ENCODE measurements at places on chromosomes 2 and 18.

DNA sequence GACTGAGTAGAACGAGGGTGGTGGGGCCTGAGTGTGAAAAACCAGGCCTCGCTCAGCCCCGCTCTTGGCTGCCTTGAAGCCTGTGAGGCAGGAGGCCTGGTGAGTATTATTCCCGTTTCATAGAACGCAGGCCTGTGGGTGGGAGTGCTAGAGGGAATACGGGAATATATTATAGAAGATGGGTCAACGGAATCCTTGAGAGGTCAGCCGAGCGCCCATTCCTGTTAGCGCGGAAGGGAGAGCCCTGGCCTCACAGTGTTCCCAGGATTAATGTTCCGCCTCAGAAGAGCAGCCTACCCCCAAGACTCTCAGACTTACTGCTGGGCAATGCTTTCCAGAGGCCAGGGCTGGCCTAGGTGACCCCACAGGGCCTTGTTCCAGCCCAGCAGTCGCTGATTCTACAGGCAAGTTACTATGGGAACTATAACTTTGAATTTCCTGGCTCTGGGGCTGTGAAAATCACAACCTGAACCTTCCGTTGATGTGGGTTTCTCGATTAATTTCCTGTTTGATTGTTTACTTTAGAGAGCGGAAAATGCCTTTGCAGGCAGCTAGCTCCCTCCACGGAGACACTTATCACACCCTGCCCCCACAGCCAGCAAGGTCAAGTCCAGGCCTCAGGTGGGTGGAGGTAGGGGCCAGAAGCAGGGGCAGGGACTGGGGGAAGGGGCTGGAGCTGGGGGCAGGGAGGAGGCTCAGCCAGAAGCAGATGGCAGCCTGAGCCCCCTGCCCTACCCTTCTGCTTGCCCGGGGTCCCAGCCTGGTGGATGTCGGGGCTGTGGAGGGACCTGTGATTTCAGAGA, 108.3 kb downstream of the SMAD7 start:
- peak; percentile 33 for DNase-seq

GRCh38 chr18:77161961-77162360, 29.4 kb upstream of the MBP start:
- DNase-seq: no peak

- no peak for DNase-seq
Measured at GRCh38 chr2:189150033-189150432, 29.5 kb downstream of the COL5A2 start.

GRCh38 chr2:118850168-118850900, 2.9 kb upstream of the EN1 start:
- peak; percentile 46 for DNase-seq

- DNase-seq: no peak
Measured at GRCh38 chr2:231359441-231359840, 36.1 kb upstream of the B3GNT7 start.

- no peak for DNase-seq
Measured at GRCh38 chr2:161915121-161915520, 158.9 kb downstream of the DPP4 start.

DNA sequence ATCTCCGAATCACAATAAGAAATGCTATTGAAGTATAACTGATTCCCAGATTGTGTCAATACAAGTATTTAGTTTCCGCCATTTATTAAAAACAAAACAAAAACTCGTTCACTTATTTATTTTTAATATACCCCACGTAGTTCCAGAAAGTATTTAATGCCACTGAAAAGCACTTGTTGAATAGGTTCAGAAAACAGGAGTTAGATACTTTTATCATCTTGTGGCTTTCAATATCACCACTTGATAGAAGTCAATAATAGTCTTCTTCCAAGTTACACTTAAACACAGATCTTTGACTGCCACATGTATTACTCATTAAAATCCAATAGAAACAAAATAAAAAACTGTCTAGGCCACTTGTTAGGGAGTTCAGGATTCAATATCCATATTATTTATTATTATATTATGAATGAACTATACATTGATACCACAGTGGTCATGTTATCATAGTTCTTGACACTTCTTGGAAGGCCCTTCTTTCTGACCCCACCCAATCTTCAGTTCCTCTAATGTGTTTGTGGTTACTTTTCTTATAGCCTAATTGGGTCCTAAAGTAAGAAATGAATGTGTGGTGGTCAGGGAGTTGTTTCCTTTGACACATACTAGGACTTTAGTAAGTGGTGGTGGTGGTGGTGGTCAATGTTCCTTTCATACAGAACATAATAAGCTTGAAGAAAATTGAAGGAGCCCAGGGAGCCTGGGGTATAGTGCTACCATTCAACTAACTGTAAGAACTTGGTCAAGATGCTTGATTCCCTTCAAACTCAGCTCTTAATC, 221.3 kb upstream of the ITGA4 start:
- no peak for DNase-seq

DNA sequence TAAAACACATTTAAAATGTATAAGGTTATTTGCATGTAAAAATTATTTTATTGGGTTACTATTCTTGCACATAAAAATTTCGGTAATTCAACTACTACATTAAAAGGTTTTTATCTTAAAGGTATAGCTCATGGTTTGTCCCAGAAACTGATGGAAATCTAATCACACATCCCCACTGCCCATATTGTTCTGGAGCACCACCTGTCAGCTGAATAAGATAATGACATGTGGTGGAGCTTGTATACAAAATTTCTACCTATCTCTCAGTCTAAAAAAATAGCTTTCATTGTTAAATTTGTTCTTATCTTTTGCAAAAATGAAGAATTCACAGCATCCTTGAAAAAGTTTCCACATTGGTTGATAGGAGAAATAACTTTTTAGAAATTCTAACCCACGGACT, 18.3 kb downstream of the ERBB4 start:
- no peak for DNase-seq

DNA sequence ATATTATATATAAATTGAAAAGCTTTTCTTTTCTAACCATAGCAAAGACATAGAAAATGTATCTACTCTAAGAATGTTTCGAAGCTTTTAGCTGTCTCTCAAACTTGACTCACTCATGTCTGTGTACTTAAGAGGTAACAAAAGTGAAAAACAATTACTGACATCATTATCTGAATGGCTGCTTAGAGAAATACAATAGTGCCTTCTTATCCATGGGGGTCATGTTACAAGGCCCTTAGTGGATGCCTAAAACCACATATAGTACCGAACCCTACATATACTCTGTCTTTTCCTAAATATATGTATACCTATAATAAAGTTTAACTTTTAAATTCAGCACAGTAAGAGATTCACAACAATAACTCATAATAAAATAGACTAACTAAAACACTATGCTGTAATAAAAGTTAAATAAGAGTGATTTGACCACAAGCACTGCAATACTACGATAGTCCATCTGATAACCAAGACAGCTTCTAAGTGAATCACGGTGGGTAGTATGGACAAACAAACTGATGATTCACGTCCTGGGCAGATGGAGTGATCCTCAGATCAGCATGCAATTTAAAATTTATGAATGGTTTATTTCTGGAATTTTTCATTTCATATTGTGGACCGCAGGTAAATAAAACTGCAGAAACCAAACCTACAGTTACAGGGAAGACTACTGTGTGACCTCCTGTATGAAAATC, 246.2 kb downstream of the XIRP2 start:
- DNase-seq: no peak

DNA sequence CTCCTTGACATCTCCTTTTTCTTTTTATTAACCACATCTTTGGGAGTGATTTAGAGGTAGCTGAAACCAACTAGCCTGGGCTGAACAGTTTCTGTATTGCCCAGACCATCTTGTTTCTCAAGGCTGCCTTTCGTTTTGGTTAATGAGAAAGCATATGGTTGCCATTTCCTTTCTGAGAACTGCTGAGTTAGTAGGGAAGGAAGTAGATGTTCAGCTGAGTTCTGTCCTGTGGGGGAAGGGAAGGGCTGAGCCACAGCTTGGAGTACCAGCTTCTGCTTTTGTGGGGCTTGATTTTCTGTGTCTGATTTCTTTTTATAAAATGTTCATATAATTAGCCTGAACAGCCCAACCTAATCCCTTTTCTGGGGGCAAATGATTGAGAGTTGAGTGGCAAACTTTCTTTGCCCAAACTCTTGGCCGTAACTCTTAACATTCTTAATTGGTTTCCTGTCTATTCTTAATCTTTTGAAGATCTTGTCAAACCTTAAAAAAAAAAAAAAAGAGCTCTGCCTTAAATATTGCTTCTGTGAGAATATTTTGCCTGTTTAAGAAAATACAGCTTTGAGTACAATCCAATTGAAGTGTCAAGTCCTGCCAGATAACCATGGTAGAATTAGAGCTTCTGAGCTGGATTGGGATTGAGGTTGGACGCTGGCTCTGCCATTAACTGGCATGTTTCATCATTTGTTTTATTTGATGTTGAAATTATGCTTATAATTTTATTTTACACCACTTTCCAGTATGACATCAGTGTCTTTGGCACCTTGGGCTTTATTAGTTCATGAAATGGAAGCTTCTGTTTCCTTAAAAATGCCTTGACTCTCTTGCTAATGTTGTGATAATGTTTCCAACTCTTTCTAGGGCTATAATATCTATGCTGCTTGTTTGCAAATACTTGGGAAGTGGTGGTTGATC, 1.9 kb upstream of the NABP1 start:
- DNase-seq: peak; percentile 17

DNA sequence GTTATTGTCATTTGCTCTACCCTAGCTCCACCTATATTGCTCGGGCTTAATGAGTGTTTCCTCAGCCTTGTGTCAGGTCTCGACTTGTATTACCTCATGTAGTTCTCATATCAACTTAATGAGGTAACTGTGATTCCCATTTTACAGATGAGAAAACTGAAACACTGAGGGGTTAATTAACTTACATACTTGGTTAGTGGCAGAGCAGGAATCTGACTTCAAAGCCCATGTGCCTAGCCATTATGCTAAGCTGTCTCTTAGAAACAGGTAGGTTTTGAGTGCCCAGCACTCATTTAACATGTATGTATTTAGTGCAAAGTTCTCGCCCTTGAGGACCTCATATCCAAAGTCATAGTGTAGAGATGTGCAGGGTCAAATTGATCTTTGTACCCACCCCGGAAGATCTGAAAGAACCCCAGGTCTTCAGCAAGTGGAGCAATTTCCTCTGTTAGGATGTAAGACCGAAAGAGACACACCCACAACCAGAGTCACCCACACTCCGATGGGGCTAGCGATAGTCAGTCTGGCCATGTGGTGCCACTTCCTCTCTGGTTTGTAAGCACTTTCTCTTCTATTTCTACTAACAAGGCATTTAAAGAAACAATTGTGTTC, 121.0 kb upstream of the SLC39A10 start:
- peak; percentile 12 for DNase-seq

- DNase-seq: no peak
Measured at GRCh38 chr2:147863835-147864234, 19.0 kb downstream of the ACVR2A start.

DNA sequence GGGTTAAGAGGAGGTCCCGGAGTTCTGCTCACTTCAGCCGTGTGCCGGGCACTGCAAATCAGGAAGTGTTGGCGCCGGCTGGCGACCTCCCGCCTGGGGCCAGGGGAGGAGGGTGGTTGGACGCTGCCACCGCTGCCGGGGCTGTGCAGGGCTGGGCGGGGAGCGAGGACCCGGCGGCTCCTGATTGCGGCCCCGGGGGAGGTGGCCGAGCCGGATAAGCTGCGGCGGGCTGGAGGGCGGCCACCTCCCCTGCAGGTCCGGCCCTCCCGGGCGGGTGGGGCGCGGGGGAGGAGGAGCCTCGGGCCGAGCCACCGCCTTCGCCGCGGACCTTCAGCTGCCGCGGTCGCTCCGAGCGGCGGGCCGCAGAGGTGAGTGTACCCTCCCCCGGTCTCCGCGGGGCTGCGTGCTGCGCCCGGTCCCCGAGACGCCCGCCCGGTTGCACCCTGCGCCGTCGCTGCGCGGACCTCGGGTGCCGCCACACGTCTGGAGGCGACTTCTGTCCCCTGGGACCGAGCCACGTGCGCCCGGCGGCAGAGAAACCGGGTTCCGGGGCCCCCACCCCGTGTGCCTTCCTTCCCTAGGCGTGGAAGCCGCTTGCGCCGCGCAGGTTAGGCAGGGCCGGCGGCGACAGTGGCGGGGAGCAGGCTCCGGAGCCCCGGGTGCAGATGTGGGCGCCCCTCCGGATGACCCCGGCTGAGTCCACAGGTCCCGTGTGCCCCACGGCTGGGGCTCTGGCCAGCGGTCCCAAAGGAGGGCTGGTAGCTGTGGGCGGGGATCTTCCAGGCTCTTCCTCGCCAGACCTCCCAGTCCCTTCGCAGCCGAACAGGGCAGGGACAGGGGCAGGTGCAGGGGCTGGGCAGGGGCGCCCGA, at the start of gene STEAP3:
Gene STEAP3 (plus strand): TSS at position 314 of the 870 bp plus-strand sequence. CDS start 7,179 bp downstream, outside the sequence.
- peak; percentile 88 for DNase-seq

GRCh38 chr2:20803226-20803682, 19.6 kb downstream of the LDAH start:
- no peak for DNase-seq

- DNase-seq: no peak
Measured at GRCh38 chr18:26646901-26647300, 98.5 kb upstream of the KCTD1 start.

GRCh38 chr2:100383954-100384353, 33.5 kb downstream of the CHST10 start:
- no peak for DNase-seq

GRCh38 chr2:178479758-178480226, 465 bp upstream of the PLEKHA3 start:
- DNase-seq: no peak

DNA sequence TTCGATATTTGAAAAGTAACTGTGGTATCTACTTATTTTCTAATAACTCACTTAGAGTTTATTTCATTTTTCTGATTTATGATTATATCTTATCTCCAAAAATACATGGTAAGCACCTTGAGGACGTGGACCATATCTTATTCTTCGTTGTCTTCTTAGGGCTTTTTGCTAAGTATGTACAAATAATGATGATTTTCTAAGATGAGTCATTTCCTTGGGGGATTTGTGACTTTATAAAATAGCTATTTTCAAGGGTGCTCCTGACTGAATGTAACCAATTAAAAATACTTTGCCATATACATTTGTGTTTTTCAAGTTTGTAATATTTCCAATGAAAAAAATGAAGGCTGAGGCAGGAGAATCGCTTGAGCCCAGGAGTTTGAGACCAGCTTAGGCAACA, 56.3 kb downstream of the GREB1L start:
- DNase-seq: no peak

GRCh38 chr2:35495182-35495581, 860.4 kb upstream of the CRIM1 start:
- DNase-seq: no peak

DNA sequence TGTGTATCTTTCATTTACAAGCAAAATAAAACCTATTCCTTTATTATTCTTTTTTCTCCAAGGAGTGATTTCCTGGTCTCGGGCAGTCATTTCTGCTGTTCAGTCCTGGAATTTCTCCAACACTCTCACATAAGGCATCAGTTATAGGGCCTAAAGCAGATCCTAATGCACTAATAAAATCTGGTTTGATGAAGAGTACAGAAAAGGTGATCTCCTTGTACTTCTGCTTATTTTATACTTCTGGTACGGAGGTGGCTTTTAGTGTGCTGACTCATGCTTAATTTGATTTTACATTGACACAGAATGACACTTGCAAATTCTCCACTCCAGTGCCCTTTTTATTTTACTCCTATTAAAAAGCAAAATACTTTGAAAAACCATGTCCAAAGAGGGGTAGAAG, 157.4 kb downstream of the DOK6 start:
- DNase-seq: no peak

DNA sequence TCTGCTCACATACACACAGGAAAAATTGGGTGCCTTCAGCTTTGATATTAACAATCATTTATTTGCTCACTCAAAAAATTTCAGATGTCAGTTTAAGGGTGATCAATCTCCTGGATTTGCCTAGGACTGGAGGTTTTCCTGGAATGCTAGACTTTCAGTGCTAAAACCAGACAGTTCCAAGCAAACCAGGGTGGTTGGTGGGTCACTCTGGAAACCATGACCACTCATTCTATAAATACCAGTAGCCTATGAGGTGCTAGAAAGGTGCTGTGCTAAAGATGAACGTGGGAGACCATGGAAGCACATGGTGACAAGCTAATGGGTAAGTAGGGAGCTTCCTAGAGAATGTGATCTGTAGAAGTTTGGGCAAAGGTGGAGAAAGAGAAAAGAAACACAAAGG, 25.4 kb upstream of the STPG4 start:
- DNase-seq: no peak

Data from thyroid gland (tissue), 4 donors.